ENCODE measurements at places on chromosomes 11 and 22.

- no peak overlapping the region for H3K4me3 ChIP-seq
- DNase-seq: no peak
- peaks cover 34% of the 10 kb centered on the region for H3K4me1 ChIP-seq
- H3K27me3 ChIP-seq: no peaks in the 10 kb centered on the region
Measured at GRCh38 chr11:12741671-12742216, 67.5 kb downstream of the TEAD1 start.

DNA sequence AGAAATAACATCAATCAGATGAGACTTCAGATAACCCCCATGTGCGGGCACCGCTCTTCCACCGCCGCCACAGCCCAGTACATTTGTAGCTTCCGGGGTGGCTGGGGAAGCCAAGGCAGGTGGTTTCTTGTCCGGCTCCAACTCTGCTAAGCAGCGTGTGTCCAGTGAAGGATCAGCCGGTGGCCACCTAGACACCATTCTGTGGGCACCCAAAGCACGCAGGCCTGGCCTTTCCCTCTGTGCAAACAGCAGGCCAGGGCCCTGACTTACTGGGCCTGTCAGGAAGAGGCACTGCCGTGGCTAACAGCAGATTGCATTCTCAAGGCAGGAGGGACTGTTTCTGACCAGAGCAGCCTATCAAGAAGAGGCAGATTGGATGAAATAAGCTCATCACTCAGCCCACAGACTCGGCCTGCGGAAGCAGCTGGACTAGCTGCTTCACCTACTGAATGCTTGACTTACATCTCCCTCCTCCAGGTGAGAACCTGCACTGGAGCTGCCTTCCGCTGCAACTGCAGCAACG is 74.8 kb downstream of the ETS1 start:
- H3K4me3 ChIP-seq: no peak overlapping the region
- H3K27ac ChIP-seq: no peak overlapping the region
- no peaks in the 10 kb centered on the region for H3K36me3 ChIP-seq
- no peak for DNase-seq

GRCh38 chr11:36186340-36187175 is 102.7 kb downstream of the COMMD9 start:
- no peaks in the 10 kb centered on the region for H3K36me3 ChIP-seq
- no peak overlapping the region for H3K4me3 ChIP-seq
- no peak for DNase-seq

- DNase-seq: no peak
- H3K4me3 ChIP-seq: no peak overlapping the region
- no peaks in the 10 kb centered on the region for H3K27me3 ChIP-seq
- no peak overlapping the region for H3K27ac ChIP-seq
- no peaks in the 10 kb centered on the region for H3K36me3 ChIP-seq
Measured at GRCh38 chr11:96103102-96103501, 179.2 kb upstream of the MTMR2 start.

DNA sequence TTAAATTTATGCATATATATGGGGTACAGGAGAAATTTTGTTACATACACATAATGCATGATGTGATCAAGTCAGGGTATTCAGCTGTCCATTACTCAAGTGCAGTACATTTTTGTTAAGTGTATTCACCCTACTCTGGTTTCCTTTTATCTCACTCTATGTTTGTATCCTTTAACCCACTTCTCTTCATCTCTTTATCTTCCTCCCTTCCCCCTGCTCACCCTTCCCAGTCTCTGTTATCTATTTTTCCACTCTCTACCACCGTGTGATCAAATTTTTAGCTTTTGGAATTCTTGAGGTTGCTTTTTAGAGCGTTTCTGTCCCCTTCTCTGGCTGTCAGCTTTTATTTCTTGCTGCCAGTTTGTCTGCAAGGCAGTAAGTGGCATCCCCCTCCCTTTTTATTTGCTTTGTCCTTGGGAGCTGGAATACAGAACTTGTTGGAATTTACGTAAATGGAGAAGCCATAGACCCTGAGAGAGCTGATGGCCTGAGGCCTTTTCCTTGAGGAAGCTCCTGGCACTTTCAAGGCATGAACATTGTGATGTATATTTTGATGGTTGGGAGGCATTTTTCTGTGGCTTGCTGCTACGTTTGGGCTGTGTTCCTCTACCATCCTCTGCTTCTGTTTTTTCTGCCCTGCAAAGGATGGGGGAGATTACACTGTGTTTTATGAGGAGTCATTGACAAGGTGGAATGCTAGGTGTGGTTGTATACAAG is 148.6 kb downstream of the LDLRAD3 start:
- H3K4me3 ChIP-seq: no peak overlapping the region
- no peaks in the 10 kb centered on the region for H3K36me3 ChIP-seq
- no peaks in the 10 kb centered on the region for H3K27me3 ChIP-seq
- no peak overlapping the region for H3K27ac ChIP-seq

GRCh38 chr11:93074352-93074751 is 104.9 kb downstream of the MTNR1B start:
- no peaks in the 10 kb centered on the region for H3K27me3 ChIP-seq
- DNase-seq: no peak
- no peak overlapping the region for H3K4me3 ChIP-seq
- H3K27ac ChIP-seq: no peak overlapping the region
- H3K4me1 ChIP-seq: no peaks in the 10 kb centered on the region

DNA sequence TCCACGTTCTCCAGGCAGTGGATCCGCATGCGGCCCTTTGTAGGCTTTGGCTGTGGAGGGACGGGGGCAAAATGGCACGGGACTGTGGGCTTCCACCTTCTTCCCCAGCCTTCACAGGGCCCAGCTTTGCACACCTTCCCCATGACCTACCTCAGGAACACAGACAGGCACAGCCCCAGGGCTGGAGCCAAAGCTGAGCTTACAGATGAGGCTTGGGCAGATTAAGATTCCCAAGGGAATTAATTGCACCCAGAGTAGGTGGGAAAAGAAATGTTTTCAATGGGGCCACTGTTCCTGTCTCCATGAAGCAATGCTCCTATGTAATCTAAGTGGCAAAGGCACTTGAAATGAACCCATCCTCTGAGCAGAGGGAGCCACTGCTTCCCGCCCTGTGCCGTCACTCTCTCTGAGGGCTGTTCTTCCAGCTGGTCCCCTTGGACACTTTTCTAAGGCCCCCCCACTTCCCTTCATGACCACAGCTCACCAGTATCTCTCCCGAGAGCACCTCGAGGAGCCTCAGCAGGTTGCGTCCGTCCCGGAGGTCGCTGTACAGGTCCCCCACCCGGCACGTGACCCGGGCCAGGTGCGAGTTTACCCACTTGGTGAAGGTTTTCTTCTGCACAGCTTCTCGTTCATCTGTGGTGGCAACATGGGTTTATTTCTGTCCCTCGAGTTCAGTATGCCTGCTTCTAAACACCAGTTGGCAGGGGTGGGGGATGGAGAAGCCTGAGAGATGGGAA is 13.5 kb downstream of the SPTBN2 start:
- no peak overlapping the region for H3K4me3 ChIP-seq
- H3K27me3 ChIP-seq: no peaks in the 10 kb centered on the region
- no peaks in the 10 kb centered on the region for H3K36me3 ChIP-seq
- H3K4me1 ChIP-seq: peaks cover 15% of the 10 kb centered on the region
- no peak overlapping the region for H3K27ac ChIP-seq

DNA sequence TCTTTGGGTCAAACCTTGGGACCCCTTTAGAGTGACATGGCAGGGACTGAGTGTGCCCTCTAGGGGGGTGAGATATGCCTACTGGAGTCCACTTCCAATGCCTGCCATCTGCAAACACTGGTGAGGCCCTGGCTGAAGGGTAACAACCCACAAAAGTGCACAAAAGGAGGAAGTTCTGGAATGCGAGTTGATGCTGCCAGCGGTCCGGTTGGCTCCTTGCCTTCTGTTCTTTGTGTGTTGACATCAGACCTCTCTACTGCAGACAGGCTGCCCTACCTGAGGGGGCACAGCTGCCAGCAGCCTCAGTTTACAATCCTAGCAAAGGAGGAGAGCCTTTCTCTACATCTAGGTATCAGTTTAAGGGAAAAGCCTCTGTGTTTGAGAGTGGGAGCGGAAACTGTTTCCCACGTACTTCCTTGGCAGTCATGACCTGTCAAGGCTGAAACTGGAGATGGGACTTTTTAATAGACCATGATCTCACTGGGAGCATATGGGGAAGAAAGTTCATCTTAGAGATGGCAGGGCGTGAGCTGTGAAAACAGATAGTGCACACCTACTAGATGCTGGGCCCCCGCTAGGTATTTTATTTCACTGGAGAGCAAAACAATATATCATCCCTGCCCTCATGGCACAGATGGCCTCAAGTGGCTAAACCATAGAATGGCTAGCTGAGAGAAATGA is 27.2 kb downstream of the BMAL1 start:
- H3K4me3 ChIP-seq: no peak overlapping the region
- no peak overlapping the region for H3K27ac ChIP-seq

GRCh38 chr22:20533095-20533878 is 25.9 kb downstream of the MED15 start:
- H3K4me1 ChIP-seq: peaks cover 64% of the 10 kb centered on the region
- no peaks in the 10 kb centered on the region for H3K27me3 ChIP-seq
- no peak overlapping the region for H3K27ac ChIP-seq
- H3K4me3 ChIP-seq: no peak overlapping the region
- H3K36me3 ChIP-seq: peaks cover 6% of the 10 kb centered on the region

DNA sequence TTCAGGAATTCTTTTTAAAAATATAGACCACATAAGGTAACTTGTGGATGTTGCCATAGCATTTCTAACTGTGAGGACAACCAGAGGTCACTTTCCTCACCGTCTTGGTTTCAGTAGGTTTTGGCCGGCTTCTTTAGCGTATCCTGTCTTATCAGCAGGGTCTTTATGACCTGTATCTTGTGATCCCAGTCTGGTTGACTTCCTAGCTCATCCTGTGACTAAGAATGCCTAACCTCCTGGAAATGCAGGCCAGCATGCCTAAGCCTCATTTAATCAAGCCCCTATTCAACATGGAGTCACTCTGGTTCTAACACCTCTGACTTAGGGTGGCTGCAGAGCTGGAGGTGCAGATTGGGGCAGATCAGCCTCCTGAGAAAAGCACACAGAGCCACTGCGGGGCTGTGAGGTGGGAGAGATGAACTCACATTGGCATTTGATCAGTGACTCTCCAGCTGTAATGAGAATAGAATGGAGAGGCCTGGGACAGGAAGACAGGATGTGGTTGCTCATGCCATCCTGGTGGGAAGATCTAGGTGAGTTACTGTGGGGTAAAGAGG is 41.1 kb upstream of the TOP3B start:
- H3K27me3 ChIP-seq: no peaks in the 10 kb centered on the region
- H3K4me1 ChIP-seq: no peaks in the 10 kb centered on the region
- no peak for DNase-seq
- no peak overlapping the region for H3K4me3 ChIP-seq

DNA sequence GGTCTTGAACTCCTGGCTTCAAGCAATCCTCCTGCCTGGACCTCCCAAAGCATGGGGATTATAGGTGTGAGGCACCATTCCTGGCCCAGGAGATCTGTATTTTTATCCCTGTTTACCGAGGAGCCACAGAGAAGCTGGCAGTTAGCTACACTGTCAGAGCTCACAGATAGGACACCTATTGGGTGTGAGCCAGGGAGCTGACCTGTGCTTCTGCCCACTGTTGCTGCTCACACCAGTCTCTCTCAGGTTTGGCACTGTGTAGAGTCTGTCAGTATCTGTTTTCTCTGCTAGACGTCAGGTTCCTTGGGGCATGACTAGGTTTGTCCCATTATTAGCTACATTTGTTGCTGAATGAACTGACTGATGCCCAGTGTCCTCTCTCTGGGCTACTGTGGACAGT is 17.5 kb downstream of the PPP6R2 start:
- H3K4me1 ChIP-seq: no peaks in the 10 kb centered on the region
- H3K27me3 ChIP-seq: no peaks in the 10 kb centered on the region
- H3K27ac ChIP-seq: no peak overlapping the region
- DNase-seq: no peak

DNA sequence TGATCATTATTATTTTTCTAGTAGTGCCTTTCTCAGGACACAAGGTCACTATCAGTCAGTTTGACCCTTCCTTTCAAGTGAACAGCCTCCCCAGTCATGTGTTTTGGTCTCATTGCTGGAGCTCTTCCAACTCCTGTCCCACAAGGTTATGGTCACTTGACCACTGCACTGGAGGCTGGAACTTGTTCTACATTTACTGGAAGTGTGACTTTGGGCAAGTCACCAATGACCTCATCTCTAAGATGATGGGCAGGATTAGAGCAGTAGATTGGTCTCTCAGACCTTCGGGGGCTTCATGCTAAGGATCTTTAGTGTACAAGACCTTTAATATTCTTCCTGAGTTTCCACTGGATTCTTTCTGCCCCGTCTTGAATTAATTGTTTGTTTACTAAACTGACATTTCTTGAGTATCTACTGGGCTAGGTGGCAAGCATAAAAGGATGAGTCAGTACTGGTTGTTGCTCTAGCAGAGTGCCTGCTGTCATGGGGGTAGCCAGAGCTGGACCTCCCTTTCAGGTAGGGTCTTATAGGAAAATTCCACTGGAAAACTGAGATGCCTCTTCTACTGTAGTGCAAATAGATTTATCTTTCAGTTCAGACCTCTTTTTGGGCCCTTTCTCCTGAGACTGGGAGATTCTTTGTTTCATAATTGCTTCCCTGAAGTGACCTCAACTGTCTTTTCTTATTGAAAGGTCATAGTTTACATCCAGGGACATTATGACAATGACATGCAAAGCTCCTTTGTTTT is 106.8 kb downstream of the GRAMD1B start:
- H3K36me3 ChIP-seq: no peaks in the 10 kb centered on the region
- no peaks in the 10 kb centered on the region for H3K27me3 ChIP-seq
- no peak overlapping the region for H3K27ac ChIP-seq
- DNase-seq: no peak
- peaks cover 10% of the 10 kb centered on the region for H3K4me1 ChIP-seq
- H3K4me3 ChIP-seq: no peak overlapping the region

DNA sequence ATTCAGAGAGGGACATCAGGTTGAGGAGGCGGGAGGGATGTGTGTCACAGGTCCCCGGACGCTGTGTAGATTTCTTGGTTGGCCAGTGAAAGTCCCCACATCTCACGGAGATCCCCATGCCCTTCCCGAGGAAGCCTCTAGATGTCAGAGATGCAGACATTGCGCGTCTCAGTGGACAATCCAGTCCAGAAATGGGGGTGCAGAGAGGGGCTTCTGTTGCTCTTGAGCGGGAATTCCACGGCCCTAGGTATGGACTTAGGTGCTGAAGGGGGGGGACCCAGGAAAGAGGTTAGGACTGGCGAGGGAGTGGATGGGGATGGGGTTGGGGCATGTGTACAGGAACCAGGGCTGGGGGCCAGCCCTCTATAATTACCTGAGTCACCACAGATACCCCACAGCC is 7.0 kb downstream of the THY1 start:
- no peak overlapping the region for H3K27ac ChIP-seq
- no peaks in the 10 kb centered on the region for H3K27me3 ChIP-seq
- no peaks in the 10 kb centered on the region for H3K36me3 ChIP-seq
- DNase-seq: no peak

DNA sequence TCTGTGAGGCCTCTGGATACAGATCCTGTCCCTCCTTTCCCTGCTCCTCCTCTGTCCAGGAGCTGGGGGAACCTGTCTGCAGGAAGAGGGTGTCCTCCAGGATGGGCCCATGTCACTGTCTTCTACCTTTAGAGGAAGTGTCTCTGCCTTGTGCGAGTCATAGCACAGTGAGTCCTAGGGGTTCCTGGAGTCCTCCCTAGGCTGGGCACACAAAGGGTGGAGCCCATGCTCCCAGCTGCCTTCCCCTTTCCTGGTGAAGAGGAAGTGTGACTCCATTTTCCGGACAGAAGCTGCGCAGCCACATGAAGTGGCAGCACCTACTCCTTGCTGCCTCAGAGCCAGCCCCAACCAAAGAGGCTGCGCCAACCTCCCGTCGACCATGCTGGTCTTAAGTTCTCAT is 112.2 kb downstream of the CTTN start:
- no peak overlapping the region for H3K27ac ChIP-seq
